ENCODE measurements at places on chromosomes 13 and 19.

DNA sequence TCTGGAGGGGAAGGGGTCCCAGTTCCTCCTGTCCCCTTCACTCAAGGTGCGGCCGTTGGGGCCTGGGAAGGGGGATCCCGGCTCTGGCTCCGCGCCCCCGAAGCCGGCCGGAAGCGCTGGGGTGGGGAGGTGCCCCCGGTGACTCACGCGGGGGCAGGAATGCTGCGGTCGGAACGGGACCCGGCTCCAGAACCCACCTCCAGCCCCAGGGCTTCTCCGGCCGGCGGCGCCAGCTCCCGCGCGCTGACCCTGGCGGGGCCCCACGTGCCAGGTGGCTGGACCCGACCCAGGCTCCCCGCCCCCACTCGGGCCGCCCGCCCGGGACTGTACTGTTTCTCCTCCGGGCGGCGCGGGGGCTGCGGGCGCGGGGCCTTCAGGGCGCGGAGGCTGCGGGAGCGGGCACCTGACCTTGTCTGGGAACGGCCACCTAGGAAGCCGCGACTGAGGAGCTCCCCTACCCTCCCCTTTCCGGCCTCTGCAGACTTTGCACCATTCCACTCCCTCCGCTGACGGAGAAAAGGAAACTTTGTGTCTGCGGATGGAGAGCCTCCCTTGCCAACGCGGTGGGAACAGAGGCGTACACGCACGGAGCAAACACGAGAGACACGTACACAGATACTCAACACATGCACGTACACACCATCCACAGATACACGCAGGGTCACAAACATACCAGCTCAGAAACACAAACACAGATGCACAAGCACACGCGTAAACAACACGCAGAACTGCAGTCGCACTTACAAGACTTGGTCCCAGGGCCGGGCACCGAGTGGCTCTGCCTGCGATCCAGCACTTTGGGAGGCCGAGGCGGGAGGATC is 7.2 kb downstream of the AXL start:
- DNase-seq, result no peak

GRCh38 chr13:32910530-32910929 is 105.7 kb upstream of the KL start:
- DNase-seq, result no peak

GRCh38 chr19:14830702-14831101 is 4.3 kb downstream of the OR7A5 start:
- DNase-seq, result no peak

- DNase-seq, result no peak
Observed at GRCh38 chr19:3406571-3407111, 40.3 kb downstream of the NFIC start.

GRCh38 chr13:100149389-100149788 is 60.5 kb downstream of the PCCA start:
- DNase-seq, result no peak

GRCh38 chr13:99724633-99725517 is 223.6 kb downstream of the TM9SF2 start:
- DNase-seq, result no peak

DNA sequence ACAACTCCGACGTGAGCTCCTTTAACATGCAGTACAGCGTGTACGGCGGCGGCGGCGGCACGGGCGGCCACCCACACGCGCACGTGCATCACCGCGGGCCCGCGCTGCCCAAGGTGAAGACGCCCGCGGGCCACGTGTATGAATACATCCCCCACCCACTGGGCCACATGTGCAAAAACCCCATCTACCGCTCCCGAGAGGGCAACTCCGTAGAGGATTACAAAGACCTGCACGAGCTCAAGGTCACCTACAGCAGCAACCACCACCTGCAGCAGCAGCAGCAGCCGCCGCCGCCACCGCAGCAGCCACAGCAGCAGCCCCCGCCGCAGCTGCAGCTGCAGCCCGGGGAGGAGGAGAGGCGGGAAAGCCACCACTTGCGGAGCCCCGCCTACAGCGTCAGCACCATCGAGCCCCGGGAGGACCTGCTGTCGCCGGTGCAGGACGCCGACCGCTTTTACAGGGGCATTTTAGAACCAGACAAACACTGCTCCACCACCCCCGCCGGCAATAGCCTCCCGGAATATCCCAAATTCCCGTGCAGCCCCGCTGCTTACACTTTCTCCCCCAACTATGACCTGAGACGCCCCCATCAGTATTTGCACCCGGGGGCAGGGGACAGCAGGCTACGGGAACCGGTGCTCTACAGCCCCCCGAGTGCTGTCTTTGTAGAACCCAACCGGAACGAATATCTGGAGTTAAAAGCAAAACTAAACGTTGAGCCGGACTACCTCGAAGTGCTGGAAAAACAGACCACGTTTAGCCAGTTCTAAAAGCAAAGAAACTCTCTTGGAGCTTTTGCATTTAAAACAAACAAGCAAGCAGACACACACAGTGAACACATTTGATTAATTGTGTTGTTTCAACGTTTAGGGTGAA is 6.6 kb downstream of the SLITRK5 start:
- DNase-seq, result no peak

DNA sequence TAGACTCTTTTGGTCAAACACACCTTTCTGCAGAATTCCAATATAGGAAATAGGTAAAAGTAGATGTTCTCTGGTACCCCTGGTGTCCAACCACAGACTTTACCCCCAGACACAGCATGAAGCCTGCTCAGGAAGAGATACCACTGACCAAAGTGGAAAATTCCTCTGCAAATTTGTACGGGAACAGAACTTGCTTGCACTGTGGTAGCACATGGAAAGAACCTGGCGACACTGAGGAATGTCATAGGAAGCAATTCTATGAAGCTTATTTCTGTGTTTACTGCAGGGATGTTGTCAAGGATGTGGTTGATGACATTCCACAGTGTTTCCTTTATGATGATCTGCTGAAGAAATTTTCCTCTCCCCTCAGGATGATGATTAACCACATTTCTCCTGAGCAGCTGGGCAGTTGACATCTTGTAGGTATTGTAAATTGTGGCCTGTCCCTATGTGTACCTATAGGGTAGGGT is 48.9 kb upstream of the TNFSF11 start:
- no peak for DNase-seq

GRCh38 chr19:18613589-18614234 is 1.0 kb downstream of the TMEM59L start:
- DNase-seq, result no peak

DNA sequence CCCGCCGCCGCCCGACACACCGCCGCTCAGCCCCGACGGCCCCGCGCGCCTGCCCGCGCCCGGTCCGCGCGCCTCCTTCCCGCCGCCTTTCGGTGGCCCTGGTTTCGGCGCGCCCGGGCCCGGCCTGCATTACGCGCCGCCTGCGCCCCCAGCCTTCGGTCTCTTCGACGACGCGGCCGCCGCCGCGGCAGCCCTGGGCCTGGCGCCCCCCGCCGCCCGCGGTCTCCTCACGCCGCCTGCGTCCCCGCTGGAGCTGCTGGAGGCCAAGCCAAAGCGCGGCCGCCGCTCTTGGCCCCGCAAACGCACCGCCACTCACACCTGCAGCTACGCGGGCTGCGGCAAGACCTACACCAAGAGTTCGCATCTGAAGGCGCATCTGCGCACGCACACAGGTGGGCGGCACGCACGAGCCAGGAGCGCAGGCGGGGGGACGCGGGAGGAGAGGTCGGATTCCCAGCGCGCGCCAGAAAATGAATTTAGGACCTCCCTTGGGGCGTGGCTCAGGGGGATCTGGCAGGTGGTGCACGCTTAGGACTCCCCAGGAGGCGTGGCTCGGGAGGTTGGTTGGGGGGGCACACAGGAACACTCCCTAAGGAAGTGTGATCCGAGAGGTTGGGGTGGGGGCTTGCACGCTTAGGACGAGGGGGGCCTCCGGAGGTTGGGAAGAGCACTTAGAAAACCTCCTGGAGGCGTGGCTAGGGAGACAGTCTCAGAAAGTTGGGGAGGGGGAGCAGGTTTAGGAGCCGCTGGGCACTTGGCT is 1.2 kb downstream of the KLF2 start:
- no peak for DNase-seq

GRCh38 chr19:49155820-49156346 is 687 bp upstream of the HRC start:
- no peak for DNase-seq

DNA sequence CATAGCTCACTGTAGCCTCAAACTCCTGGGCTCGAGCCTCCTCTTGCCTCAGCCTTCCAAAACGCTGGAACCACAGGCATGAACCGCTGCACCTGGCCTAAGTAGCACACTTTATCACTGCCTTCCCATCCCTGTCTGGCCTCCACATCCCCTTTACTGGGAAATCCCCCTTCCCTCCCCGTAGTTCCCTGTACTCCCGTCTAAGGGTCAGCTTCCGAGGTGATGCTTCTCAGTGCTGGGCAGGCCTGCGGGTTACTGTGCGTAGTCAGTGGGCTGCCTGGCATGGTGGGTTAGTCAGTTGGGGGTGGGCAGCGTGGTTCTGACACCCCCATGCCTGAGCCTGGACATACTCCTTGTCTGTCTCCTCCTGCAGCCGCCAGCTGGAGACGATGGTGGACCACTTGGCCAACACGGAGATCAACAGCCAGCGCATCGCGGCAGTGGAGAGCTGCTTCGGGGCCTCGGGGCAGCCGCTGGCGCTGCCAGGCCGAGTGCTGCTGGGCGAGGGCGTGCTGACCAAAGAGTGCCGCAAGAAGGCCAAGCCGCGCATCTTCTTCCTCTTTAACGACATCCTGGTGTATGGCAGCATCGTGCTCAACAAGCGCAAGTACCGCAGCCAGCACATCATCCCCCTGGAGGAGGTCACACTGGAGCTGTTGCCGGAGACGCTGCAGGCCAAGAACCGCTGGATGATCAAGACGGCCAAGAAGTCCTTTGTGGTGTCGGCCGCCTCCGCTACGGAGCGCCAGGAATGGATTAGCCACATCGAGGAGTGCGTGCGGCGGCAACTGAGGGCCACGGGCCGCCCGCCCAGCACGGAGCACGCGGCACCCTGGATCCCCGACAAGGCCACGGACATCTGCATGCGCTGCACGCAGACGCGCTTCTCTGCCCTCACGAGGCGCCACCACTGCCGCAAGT is 8.4 kb downstream of the PLEKHF1 start:
- no peak for DNase-seq

- DNase-seq, result no peak
Observed at GRCh38 chr13:102816708-102817107, 17.8 kb downstream of the BIVM start.

- no peak for DNase-seq
Observed at GRCh38 chr13:90906554-90906953, 440.9 kb upstream of the MIR17HG start.

- peak; percentile 74 for DNase-seq
Observed at GRCh38 chr19:18503971-18504885, 17.6 kb downstream of the ELL start.

DNA sequence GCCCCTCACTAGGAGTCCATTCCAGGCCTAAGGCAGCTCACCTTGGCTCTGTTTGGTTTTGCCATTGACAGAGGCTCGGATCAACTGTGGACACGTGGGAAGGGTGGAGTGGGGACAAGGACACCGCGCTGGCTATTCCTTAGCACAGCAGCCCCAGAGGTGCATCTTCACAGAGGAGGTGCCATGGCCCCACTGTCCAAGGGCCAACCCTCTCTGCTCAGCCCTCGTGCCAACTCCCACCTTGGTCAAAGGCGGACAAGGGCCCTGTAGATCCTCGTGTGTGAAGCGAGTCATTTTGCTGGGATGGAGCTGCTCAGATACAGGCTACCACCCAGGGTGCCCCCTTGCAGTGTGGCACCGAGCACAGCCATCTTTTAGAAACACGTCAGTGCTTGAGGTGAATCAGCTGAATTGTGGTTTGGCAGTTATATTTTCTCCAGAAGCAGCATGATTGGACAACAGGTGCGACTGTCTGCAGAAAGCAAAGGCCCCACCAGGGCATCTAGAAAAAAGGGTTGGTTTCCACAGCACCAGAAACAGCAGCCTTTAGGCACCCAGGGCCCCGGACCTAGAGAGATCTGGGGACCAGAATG is 192.1 kb upstream of the GPR12 start:
- DNase-seq, result no peak

Data from GM19239 (cell line).